Activated effector memory CD4-positive, alpha-beta T cell treated with anti-CD3 and anti-CD28 coated beads, Interleukin-2, amount 50 U/mL, for 16 hours (primary cell): ENCODE measurements at places on chromosomes 4 and X.

DNA sequence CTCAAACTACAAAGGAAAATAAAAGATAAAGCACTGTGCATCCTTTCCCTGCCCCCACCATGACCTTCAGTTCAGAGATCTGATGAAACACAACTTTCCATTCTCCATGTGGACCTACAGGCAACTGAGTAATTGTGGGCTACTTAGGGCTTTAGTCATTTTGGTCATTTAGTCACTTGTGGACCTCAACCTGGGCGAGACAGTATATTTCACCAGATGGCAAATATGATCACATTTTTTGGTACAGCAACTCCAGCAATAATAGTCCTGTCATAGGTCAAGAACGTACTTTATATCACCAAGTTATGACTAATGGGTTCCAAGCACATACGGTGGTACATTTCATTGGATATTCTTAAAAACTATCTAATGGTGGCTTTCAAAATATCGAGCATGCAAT lies 141.2 kb downstream of the PDGFC start:
- DNase-seq: no peak

DNA sequence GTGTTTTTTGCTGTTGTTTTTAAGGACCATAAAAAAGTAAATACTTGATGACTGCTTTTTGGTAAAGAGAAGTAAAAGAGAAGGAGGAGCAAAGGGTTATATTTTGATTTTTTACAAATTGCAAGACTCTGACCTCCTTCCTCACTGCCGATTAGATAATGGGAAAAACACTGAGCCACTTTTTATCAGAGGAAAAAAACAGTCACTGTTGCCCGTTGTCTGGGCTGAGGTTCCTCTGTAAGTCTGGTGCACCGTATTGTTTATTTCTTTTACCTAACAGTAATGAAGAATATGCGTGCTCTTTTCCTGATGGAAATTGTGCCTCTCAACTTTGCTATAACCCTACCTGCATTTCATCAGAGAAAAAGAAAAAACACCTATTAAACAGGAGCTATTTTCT lies 178.7 kb upstream of the EMCN start:
- no peak for DNase-seq

DNA sequence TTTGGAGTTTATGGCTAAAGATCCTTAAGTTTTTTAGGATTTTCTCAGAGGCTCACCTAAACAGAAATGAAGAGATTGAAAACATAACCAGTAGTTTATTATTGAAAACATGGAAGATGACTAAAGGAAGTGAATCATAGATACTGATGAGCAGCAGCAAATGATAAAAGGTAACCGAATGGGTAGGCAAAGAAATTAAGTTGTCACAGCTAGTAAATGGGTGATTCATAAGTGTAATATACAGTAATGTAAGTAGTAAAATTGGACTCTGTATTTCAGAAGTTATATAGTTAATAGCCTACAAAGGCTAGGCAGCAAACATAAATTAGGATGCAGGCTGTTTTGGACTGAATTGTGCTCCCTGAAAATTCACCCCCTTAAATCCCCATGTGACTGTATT lies 59.0 kb upstream of the ADGRA3 start:
- DNase-seq: no peak

DNA sequence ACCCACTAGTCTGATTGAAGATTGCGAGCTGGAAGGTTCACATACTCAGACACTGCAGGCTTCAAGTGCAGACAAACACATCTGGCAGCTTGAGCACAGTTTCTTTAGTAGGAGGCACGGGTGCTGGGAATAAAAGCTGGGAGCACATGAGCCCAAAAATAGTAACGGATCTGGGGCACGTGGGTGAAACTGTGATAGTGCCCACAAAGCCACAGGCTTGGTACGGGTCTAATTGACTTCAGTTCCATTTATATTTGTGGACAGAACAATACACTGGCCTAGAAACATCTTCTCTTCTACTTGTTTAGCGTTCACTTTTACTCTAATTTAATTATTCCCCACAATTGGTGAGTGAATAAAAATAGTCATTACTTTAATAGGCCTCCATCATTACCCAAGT lies 2370.7 kb downstream of the PCDH7 start:
- no peak for DNase-seq

GRCh38 chr4:25908491-25908901 lies 5.5 kb upstream of the SMIM20 start:
- no peak for DNase-seq

GRCh38 chr4:17323554-17324385 lies 188.1 kb downstream of the QDPR start:
- no peak for DNase-seq

- DNase-seq: no peak
Observed at GRCh38 chr4:175530655-175531054, 281.4 kb downstream of the GPM6A start.

DNA sequence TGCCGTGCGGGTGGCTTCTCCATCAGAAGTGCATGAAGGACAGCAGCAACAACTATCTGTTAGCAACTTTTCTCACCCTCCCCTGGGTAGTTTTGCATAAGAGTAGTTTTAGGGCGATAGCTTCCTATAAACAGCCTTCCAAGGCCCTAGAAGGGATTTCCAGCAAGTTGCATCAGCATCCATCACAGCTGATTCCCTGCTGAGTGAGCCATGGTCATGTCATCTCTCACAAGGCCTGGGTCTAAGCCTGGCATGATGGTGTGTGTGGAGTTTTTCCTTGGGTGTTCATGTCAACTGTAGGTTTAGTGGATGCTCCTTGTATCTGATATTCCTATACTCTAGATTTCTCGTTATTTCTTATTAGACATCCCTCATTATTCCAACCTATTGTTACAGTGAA lies 2324.7 kb upstream of the AGA start:
- DNase-seq: no peak

DNA sequence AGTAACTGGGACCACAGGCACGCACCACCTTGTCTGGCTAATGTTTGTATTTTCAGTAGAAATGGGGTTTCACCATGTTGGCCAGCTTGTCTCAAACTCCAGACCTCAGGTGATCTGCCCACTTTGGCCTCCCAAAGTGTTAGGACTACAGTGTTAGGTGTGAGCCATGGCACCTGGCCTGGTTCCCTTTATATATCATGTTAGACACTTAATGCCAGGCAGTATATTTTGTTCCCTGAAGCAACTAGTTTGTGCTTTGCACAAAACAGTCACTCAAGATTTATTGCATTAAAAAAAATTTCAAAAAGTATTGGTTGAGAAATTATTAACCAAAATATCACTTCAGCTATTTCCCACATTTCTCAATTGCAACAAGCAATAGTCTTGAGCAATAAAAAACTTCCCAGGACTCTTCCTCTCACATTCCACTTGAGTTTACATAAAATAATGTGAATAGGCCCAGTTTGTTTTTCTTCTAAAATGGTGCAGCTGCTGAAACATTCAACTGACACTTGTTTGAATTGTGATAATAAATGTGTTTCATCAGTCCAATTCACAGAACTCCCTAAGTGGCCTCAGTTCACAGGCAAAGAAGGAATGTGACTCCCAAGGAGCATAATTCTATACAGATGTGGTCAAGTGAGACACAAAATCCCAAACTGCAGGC lies 22.7 kb downstream of the CXCL1 start:
- no peak for DNase-seq

GRCh38 chr4:52704661-52705060 lies 45.6 kb upstream of the USP46 start:
- no peak for DNase-seq

DNA sequence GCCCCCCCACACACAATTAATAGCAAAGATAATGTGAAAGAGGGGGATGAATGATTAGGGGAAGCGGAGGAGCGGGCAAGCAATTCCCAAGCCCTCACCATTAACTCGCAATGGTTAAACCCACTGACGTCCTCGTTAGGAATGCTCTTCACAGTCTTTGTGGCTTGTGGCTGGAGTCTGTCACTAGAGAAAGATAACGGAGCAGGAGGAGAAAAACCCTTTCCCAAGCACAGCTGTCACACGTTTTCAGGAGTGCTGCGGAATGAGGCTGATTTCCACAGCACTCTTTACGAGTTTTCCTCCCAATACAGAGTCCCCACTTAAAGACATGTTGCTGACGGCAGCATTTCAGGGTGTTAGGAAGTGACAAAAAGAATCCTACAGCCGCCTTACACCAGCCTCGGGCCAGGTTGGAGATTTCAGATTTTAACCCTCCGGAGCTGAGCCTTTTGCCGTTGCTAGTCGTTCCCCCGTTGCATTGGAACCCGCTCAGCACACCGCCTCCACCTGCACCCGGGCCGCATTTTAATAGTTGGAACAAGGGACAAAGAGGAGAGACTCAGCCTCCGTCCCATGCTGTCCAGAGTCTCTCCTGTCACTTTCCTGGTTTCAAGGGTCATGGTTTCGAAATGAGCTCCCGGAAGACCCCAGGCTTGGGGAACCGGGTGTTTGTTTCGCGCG lies 92.2 kb downstream of the GEMIN8 start:
- DNase-seq: no peak

DNA sequence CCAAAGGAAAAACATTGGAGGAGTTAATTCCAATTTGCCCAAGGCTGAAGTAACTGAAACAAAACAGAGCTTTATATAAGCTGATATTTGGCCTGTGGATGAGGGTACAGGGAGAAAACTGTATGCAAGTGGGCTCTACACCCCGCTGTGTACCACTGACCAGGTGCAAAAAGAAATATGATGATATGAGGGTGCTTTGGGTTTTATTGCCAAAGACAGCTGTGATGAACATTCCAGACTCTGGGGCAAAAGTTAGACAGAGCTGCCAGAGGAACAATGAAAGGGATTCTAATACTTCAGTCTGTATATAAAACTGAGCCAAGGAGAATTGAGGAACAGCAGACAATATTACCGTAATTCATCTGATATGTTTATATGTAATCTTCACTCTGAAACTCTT lies 117.4 kb downstream of the MID1 start:
- no peak for DNase-seq

- DNase-seq: no peak
Observed at GRCh38 chrX:9182041-9182440, 148.1 kb upstream of the FAM9B start.

- no peak for DNase-seq
Observed at GRCh38 chr4:168218645-168219044, 99.9 kb downstream of the DDX60 start.

DNA sequence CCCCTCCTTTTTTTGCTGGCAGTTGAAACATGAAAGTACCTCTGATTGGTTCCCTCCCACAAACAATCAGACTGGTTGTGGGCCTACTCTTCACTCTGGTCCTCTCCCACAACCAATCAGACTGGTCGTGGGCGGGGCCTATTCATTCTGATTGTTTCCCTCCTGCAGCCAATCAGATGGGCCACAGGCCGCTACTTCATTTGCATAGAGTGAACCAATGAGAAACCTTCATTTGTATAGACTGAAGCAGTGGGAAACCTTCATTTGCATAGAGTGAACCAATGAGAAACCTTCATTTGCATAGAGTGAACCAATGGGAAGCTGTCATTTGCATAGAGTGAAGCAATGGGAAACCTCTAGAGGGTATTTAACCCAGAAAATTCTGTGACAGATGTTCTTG lies 55.2 kb downstream of the TRMT44 start:
- no peak for DNase-seq

- DNase-seq: no peak
Observed at GRCh38 chrX:8726031-8726652, 5.8 kb downstream of the ANOS1 start.

- DNase-seq: no peak
Observed at GRCh38 chrX:30791296-30792278, 97.5 kb downstream of the TAB3 start.

GRCh38 chr4:61462451-61463326 lies 262.6 kb downstream of the ADGRL3 start:
- no peak for DNase-seq

DNA sequence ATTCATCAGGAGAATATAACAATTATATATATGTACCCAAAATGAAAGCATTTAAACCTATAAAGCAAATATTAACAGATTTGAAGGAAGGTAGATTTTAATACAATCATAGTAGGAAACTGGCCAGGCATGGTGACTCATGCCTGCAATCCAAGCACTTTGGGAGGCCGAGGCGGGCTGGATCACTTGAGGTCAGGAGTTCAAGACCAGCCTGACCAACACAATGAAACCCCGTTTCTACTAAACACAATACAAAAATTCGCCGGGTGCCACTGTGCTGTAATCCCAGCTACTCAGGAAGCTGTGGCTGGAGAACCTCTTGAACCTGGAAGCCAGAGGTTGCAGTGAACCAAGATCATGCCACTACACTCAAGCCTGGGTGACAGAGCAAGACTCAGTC lies 118.3 kb downstream of the KCNIP4 start:
- DNase-seq: no peak

GRCh38 chr4:122635205-122635604 lies 14.3 kb upstream of the IL21 start:
- DNase-seq: no peak

DNA sequence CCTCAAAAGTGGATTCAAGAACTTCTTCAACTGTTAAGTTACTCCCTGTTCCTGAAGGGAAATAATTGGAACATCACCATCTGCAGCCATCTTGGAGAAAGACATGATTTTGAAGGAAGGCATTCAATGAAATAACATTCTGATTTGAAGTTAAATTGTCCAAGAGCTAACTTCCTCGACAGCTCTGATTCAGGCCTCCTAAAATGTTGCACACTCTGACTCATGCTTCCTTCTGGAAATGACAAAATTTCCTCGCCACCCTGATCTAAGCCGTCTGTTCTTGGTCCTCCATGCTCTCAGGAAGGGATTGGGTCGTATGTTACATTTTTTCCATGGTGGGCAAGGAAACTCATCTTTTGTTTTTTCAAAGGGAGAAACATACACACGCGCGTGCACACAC lies 496.9 kb upstream of the DIPK2B start:
- no peak for DNase-seq

GRCh38 chr4:62275470-62275869 lies 1075.3 kb downstream of the ADGRL3 start:
- no peak for DNase-seq

DNA sequence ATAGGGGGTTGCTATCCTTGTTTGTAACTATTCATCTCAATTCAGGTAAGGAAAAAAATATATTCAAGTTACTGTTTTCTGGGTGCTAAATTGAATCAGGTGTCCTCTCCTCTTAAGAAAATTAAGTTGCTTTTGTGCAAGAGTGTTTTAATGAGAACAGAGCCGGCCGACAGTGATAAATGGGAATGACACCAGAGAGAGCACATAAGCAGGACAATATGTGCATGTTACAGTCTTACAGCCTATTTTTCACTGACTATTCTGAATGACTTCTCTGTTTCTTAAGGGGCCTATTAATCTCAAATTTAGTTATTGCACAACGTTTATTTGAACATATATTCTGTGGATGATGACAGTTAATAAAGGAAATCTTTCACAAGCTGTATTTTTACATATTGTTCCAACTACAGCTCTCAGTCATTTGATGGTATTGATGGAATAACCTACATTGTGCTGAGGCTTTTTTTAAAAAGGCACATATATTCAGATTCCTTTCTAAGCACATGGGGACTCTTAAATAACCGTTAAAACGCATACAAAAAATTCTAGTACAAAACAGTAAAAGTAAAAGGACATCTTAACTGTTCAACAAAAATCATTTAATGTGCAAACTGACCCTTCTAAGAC lies 68.4 kb downstream of the SLC10A7 start:
- DNase-seq: no peak

GRCh38 chr4:139278485-139278884 lies 1.5 kb downstream of the MGARP start:
- DNase-seq: no peak
